ENCODE measurements at places on chromosomes 6 and 20.

DNA sequence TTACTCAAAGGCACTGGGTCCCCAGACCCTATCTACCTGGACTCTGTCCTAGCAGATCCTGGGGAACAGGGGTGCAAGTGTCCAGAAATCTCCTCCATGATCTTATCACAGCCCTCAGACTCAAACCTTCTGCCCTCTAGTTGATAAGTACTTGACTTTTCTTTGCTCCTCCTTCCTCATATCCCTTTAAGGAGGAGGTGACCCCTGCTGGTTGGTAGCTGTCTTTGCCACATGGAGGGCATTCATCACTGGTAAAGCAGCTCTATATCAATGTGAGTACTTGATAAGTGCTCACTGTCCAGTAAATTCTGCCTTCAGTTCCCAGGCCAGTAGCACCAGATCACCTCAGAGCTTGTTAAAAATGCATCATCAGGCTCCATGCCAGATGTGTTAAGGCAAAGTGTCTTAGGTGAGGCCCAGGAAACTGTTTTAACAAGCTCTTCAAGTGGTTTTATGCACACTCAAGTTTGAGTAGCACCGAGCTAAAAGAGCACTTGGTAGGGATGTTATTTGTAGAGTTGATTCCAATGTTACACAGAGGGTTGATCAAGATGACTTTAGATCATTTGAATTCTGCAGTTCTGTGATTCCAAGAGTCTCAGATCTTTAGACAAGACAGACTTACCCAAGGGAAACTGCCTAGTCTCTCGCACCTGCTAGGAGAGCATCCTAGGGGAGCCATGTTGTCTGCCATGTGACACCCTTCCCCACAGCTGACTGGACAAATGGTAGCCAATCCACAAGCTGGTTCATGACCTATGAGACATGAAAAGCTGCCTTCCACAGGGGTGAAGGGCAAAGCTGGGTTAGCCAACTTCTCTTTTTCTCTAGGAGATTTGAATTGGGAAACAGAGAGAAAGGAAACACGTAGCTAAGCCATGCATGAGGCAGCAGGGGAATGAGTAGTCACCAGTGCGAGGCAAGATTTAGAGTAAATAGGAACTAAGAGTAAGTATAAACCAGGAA, 18.6 kb downstream of the TREML2 start:
- DNase-seq = no peak

DNA sequence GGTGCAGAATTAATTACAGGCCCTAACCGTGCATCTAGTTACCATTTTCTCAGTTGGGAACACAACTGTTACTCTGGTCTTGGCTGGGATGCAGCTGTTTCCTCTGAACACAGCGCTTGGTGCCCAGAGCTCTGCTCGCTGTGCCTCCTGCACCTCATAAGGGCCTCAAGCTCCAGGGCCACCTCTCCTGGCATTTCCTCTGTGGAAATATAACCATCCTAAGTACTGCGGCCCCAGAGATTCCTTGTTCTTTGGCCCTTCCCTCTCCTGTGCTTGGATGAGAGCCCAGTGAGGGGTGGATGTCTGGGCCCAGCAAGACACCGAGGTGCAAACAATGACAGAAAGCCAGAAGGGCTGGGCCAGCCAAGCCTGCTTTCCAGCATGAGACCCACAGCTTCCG, 169.9 kb upstream of the CST7 start:
- no peak for DNase-seq

DNA sequence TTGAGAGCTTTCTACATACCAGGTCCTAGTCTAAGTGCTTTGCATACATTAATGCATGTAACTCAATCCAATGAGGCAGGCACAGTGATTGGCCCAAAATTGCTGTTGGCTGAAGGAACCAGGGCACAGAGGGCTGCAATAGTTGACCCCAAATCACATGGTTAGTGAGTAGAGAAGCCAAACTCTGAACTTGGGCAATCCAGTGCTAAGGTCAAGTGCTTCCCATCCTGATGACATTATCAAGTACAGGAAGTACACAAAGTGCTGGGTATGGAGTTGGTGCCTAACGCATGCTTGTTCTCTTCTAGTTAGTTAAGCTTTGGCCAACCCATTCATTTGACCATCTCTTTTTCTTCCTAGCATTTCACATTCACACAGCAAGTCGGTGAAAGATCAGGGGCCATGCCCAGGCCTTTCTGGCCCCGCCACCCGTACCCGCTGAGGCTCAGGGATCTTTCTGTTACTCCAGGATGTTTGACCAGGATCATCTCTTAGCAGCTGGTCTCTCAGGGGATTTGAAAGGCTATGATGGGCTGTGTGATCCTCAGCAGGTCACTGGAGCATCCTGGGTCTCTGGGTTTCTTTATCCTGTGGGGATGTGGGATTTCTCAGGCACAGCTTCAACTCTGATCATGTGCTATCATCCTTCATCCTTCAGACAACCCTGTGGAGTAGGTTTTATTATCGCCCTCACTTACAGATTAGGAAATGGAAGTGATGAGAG, 7.0 kb downstream of the KCNB1 start:
- DNase-seq = no peak

GRCh38 chr6:46135176-46135575, 5.4 kb downstream of the ENPP4 start:
- no peak for DNase-seq

GRCh38 chr6:137967689-137968454, 100.8 kb downstream of the TNFAIP3 start:
- DNase-seq = no peak

DNA sequence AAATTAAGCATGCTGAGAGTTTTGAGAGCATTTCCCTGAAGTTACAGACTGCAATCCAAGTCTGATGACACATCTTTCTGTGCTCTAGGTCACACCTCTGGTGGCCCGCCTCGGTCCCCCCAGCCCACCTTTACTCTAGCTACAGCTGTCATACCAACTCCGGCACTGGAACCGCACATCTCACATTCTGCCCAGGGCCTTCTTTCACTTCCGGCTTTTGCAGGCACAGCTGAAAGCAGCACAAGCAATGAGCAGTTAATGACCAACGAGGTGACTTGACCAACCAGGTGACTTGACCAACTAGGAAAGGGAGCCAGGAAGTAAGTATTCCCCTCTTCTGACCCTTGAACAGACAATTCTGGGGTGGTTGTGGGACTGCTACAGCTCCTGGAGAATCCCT, 88.6 kb upstream of the MOCS1 start:
- DNase-seq = no peak

Measured in substantia nigra (tissue), 51 donors.